Coronary artery (tissue), 2 donors: ENCODE measurements at places on chromosomes 12 and 14.

DNA sequence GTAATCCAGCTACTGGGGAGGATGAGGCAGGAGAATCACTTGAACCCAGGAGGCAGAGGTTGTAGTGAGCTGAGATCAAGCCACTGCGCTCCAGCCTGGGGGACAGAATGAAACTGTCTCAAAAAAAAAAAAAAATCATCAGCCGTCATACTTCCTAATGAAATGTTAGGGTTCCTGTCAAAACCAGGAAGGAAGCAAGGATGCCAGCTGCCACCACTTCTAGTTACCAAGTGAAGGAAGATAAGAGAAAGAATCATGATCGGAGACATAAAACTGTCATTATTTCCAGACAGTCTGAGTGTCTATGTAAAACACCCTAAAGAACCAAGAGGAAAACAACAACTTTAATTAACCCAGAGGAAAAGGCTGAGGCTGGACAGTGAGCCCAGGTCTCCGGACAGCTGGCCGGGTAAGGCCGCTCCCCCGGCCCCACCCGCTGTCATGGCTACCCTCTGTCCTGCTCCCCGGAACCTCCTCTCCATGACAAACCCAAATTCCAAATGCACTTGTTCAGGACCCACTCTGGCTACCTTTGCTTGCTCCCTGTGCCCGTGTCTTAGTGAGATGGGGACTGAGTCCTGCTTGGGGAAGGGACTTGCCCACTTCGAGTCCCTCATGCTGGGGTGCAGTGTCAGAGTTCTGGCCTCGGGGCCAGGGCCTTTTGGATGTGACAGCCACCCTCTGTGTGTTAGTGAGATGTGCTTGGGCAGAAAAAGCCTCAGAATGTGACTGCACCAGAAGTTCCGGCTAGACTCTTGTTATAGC, 29.0 kb downstream of the SLC6A12 start:
- no peak for DNase-seq

DNA sequence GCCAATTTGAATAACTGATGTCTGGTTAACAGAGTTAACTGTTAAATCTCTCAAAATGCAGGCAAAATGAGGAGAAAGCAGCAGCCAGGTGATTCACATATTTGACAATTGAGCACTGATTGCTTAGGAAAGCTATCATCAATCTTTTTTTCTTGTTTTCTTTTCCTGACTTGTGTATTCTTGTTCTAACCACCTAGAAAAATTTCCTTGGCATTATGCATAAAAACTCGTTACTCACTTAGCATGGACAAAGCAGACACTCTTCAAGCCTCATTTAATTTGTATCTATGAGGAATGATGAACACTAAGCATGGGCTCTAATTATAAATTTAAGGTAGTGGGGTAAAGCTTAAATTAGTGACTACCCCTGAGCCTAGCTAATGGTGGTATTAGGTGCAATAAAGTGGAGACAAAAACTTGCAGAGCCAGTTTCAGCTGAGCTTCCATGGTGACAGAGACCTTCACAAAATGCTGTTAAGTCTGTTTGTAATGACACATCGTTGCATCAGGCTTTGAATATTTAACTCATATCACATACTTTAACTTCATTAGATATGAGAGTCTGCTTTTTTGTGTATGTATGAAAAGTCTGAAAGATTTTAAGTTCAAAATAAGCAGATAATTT, 52.0 kb downstream of the RASSF9 start:
- DNase-seq, result no peak

DNA sequence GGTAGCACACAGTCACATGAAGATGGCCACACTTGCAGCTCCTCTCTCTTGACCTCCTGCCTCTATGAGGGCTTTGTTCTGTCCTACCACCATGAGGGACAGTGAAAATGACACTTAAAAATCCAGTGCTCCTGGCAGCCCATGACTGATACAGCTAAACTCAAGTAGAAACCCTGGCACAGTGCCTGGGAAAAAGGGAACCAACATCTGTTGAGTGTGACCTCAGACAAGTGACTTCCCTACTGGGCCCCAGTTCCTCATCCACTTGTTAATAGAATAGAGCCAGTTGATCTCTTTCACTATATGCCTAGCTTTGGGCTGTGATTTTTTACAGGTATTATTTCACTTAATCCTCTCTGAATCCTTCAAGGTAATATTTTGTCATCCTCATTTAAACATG, 4.8 kb downstream of the GUCY2C start:
- DNase-seq, result no peak

DNA sequence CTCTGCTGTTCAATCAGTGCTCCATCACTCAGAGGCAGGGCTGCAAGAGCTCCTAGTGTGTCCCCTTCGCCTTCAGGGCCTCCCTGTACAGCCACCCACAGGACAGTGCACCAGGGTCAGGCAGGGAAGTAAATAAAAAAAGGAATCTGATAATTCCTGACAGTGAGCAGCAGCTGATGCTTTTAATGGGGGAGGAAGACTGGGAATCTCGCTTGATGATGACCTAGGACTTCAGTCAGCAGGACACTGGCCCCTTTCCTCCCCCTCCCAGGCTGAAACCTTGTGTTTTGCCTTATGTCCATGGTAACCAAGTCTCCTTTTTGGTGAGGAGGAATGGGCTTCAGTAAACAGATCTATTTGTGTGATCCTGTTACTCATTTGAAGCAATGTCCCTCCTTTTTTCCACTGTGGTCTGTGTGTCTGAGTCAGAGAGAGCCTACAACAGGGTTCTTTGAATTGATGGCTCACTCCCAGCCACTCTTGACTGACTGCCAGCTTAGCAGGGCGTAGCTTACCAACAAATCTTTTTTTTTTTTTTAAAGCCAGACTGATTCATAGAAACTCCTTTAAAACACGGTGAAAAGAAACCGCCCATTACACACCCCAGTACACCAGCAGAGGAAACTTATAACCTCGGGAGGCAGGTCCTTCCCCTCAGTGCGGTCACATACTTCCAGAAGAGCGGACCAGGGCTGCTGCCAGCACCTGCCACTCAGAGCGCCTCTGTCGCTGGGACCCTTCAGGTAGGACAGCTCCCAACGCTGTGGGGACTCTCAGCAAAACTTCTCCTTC, at the start of gene EMP1:
Gene EMP1, plus strand, starts transcription at position 597 of the 792 bp plus-strand sequence. CDS start 14,785 bp downstream, outside the sequence.
- DNase-seq, result peak; percentile 95

DNA sequence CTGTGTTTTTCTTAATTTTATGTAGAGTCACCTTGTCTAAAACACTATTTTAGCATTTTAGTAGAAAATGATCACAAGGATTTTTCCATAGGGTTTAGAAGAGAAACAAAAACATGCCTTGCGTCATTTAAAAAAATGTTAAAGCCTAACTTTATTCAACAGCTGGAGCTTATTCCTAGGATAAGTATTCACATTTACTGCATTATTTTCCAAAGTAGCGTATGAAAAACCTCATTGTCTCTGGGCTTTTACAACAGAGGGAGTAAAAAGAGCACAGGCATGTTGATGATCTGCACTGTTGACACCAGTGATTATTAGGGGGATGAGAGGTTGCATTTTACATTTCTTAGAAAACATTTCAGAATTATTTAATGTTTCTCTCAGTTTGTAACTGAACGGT, 66.1 kb downstream of the FRMD6 start:
- DNase-seq, result no peak

GRCh38 chr12:112219195-112219594, 93.8 kb downstream of the TRAFD1 start:
- DNase-seq, result no peak

- DNase-seq, result no peak
These were observed 36.9 kb downstream of the MAPK1IP1L start for GRCh38 chr14:55088356-55088755.

DNA sequence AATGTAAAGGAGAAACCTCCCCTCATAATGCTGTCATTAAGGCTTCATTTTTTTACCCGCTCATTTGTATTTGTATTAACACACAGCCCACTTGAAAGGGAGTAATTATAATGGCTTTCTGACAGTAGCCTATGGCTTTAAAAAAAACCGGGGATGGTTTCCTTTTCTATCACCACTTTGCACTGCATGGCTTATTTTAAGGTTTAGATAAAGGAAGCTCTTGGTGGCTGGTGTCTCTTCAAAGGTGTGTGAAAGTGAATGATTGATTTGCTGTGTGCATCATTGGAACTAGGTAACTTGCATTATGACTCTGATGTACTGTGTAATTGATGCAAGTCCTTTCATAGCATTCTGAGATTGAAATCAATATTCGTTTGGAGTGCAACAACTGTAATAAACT, 80.7 kb downstream of the NPAS3 start:
- DNase-seq, result no peak

- DNase-seq, result no peak
These were observed 16.6 kb downstream of the HIP1R start for GRCh38 chr12:122851820-122852219.

GRCh38 chr12:125944446-125944845, 879.2 kb downstream of the AACS start:
- DNase-seq, result no peak

- no peak for DNase-seq
These were observed 27.6 kb downstream of the TMEM121 start for GRCh38 chr14:105554022-105554421.

DNA sequence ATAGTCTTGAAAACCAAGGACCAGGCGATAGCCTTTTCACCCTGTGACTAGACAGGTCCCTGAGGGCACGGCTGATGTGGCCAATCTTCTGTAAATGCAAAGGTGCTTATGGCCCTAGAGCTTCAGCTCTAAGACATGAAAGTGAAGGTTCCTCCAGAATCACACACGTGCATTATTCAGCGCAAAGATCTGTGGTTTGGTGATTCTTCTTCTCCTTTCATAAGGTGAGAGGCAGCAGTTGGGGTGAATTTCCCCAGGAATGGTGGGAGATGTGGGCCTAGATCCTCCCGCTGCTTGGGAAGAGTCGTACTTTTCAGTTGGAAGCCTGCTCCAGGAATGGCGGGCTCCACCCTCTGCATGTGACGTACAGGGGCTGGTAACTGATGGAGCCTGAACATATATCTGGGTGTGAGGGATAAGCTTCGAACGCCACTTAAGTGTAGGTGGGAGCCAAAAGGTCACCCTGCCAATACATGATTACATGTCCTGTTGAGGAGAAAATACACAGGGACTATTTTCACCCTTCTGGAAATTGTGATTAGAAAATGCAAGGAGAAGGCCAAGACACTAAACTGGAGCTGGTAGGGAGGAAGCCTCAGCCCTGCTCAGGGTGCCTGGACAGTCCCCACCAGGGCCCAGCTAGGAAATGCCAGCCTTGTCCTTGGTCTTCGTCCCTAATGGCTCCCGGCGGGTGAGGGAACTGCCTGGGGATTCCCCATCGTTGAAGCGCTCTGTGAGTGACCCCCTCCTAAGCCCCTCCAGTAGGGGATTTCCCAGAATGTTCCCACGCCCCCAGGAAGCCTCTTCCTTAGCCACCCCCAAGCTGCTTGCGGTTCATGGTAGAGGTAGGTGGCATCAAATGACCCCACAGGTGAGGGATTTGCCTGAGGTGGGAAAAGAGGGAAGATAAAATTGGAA, 17.6 kb downstream of the BATF start:
- DNase-seq, result no peak

DNA sequence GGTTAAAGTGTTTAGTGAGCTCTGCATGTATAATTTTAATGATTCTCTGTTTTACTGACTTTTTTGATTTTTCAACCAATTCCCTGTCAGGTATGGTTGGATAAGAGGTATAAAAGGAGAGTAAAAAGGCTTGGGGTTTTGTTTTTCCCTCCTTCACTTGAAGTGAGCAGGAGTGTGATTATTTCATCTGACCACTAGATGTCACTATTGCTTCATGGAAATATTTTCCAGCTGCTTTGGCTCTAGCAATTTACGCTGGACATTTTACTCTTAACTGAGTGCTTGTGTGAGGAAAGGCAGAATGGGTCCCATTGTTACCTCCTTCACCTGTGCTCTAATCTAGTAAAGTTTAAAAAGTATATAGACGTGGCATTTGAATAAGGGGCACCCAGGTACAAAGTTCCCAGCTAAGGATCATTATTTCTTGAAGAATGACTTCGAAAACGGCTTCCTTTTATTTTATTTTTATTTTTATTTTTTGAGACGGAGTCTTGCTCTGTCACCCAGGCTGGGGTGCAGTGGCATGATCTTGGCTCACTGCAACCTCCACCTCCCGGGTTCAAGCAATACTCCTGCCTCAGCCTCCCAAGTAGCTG, 66.5 kb downstream of the TBC1D30 start:
- no peak for DNase-seq

GRCh38 chr14:75371297-75371696, 56.5 kb upstream of the JDP2 start:
- no peak for DNase-seq

DNA sequence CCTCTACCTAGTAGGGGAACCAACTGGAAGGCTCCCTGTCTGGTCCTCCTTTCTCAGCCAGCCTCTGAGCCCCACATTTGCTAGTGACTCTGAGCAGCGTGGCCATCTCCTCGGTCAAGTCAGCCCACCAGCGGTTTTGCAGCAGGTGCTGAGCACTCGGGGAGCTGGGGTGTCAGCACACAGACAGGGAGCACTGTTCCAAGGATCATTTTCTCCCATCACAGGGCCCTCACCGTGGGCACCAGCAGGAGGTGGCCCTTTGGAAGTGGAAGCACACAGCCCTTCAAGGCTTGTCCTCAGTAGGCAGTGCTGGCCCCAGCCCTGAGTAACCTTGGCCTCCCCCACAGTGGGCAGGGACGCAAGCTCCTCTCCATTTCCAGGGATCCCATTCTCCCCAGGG, 24.1 kb upstream of the EML1 start:
- no peak for DNase-seq

- no peak for DNase-seq
These were observed 50.3 kb downstream of the ADAMTS20 start for GRCh38 chr12:43501703-43502102.

DNA sequence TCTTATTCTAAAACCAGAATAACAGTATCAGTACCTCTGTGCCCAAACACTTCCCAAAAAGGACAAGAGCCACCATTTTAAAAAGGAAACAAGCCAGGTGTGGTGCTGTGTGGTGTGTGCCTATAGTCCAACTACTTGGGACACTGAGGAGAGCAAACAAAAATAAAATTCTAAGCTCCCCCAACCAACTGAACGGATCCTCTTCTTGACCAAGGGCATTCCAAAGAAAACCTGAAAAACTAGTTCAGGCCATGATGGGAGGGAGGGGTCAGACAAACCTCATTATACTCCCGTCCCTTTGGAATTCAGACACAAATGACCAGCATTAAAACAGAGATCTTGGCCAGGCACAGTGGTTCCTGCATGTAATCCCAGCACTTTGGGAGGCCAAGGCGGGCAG, 20.5 kb downstream of the SLC11A2 start:
- no peak for DNase-seq

DNA sequence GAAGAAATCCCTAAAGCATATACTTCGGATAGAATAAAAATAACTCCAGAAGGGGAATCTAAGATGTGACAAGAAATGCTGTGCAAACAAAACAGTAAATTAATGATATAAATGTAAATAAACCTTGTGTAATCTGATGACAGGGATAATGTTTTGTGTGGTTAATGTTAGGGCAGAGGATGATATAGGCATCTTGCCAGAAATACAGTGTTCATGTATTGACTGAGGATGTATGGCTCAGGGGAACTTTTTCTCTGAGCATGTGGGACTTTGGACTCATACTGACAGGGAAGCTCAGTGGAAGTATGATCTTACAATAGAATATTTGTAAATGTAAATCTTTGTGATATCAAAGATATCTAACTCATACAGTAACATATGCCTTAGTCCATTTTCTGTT, 420.2 kb downstream of the TMTC2 start:
- DNase-seq, result no peak
